ENCODE measurements at places on chromosomes 13 and 19. TPM values are rescaled to one million over a fixed set of nuclear protein-coding genes. Genes with fewer than 3 reads are reported as not detected.

GRCh38 chr19:33639035-33639681, 17.4 kb downstream of the CHST8 start:
- DNase-seq = no peak

DNA sequence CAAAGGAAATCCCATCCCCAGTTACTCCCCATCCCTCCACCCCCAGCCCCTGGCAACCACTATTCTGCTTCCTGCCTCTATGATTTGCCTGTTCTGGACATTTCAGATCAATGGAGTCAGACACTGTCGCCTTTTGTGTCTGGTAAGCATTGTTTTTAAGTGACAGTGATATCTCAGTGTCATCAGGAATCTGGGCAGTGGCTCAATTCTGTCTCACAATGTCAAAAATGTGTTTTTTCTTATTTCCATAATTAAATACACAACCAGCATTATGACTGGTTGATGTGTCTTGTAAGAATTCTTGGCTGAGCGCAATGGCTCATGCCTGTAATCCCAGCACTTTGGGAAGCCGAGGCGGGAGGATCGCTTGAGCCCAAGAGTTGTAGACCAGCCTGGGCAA, 20.2 kb upstream of the PGLS start:
- no peak for DNase-seq

- DNase-seq = no peak
Measured at GRCh38 chr19:45074744-45075300, 1.5 kb downstream of the ZNF296 start.

DNA sequence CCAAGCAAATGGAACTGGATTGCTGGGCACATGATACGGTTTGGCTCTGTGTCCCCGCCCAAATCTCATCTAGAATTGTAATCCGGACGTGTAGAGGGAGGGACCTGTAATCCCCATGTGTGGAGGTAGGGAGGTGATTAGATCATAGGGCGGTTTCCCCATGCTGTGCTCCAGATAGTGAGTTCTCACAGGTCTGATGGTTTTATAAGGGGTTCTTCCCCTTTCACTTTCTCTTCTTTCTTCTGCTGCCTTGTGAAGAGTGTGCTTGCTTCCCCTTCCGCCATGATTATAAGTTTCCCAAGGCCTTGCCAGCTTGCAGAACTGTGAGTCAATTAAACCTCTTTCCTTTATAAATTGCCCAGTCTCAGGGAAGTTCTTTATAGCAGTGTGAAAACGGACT, 32.6 kb upstream of the MTIF3 start:
- no peak for DNase-seq

DNA sequence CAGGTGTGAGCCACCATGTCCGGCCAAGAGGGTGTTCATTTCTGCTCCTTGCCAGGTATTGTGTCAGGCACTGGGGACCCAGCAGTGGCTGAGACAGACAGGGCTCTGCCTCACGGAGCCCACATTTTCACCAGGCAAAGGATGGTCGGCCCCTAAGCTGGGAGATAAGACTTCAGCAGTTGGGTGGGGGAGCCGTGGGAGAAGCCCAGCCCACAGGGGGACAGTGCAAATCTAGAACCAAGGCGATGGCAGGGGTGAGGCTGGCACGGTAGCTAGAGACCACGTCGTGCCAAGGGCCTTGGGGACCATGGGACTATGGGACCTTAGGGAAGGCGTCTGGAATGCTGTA, 8.3 kb downstream of the LSR start:
- DNase-seq = no peak

Gene PDX1
- total RNA-seq = not detected

GRCh38 chr13:35741657-35742056, 265.2 kb upstream of the MAB21L1 start:
- DNase-seq = no peak
